ENCODE measurements at places on chromosomes 16 and 17. TPM values are rescaled to one million over a fixed set of nuclear protein-coding genes. Genes with fewer than 3 reads are reported as not detected.

The DNAAF8 gene
- 0.43 TPM for polyA plus RNA-seq

The COPRS gene
- 60.9 TPM for polyA plus RNA-seq

The ALG1 gene
- polyA plus RNA-seq = 8.8 TPM

The PRR29 gene
- 0.09 TPM for polyA plus RNA-seq

The KRT32 gene
- not detected for polyA plus RNA-seq

The LRRC36 gene
- 0.82 TPM for polyA plus RNA-seq

The CPNE7 gene
- polyA plus RNA-seq = 0.65 TPM

The PDILT gene
- polyA plus RNA-seq = 9.2 TPM

The NPIPB5 gene
- 68.4 TPM for polyA plus RNA-seq

The SMARCE1 gene
- 68.4 TPM for polyA plus RNA-seq

The CPHXL2 gene
- polyA plus RNA-seq = not detected

The SPATA22 gene
- polyA plus RNA-seq = 0.27 TPM

The FAM20A gene
- polyA plus RNA-seq = 24.1 TPM

The KRTAP2-3 gene
- not detected for polyA plus RNA-seq

The TNP2 gene
- polyA plus RNA-seq = not detected

The CACNG1 gene
- polyA plus RNA-seq = not detected

The SOST gene
- polyA plus RNA-seq = not detected

The FN3K gene
- 12.3 TPM for polyA plus RNA-seq

The TCAP gene
- 3.8 TPM for polyA plus RNA-seq

The NGFR gene
- 55.6 TPM for polyA plus RNA-seq

The TPSG1 gene
- 0.10 TPM for polyA plus RNA-seq

The CSH2 gene
- polyA plus RNA-seq = not detected

The UTS2R gene
- not detected for polyA plus RNA-seq

The CIITA gene
- 12.1 TPM for polyA plus RNA-seq

The CACNG4 gene
- polyA plus RNA-seq = 0.12 TPM

The ICAM2 gene
- 63.9 TPM for polyA plus RNA-seq

The MYL4 gene
- 0.22 TPM for polyA plus RNA-seq

The OR3A1 gene
- polyA plus RNA-seq = not detected

The KRTAP4-2 gene
- not detected for polyA plus RNA-seq

The WNT3 gene
- 1.0 TPM for polyA plus RNA-seq

The TBC1D3H gene
- polyA plus RNA-seq = not detected

The ZNF629 gene
- polyA plus RNA-seq = 6.2 TPM

The XYLT1 gene
- polyA plus RNA-seq = 10.1 TPM

The TBC1D3G gene
- 6.2 TPM for polyA plus RNA-seq

The KRTAP1-5 gene
- not detected for polyA plus RNA-seq

The ALOX12B gene
- 0.79 TPM for polyA plus RNA-seq

The GH1 gene
- not detected for polyA plus RNA-seq

The FOXL1 gene
- 0.12 TPM for polyA plus RNA-seq

The SUZ12 gene
- polyA plus RNA-seq = 8.9 TPM
